ENCODE measurements at places on chromosomes 5 and 9.

DNA sequence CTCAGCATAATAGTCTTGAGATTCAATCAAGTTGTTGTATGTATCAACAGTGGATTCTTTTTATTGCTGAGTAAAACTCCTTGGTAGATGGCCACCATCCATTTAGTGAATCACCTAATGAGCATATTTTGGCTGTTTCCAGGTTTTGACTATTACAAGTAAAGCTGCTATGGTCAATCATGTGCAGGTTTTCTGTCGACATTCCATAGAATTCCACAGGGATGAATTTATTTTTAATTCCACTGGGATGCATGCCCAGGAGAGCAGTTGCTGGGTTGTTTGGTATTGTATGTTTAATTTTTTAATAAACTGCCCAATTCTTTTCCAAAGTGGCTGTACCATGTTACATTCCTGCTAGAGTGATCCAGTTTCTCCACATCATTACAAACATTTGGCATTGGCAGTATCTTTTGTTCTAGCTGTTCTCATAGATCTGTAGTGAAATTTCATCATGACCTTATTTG is 10.5 kb upstream of the S1PR3 start:
- DNase-seq = no peak

DNA sequence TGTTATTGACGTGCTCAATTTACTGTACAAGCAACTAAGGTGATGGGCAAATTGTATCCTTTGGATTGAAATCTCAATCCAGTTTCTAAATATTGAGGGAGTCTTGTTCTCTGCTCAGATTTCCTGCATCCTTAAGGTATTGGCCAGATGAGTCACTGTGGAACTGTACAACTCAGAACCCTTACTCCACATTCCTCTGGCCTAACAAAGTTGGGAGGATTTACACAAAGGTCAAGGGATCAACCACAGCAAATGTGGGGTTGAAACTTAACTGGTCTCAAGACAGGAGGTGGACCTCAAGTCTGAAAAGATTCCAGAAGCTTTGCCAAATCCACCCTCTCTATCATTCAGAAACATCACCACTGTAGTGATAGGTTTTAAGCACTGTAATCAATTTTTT is 81.5 kb upstream of the AGXT2 start:
- no peak for DNase-seq

- no peak for DNase-seq
Measured at GRCh38 chr5:146052780-146053179, 52.6 kb downstream of the PLAC8L1 start.

- peak; percentile 20 for DNase-seq
Measured at GRCh38 chr5:136853971-136854370, 488.6 kb upstream of the TRPC7 start.

DNA sequence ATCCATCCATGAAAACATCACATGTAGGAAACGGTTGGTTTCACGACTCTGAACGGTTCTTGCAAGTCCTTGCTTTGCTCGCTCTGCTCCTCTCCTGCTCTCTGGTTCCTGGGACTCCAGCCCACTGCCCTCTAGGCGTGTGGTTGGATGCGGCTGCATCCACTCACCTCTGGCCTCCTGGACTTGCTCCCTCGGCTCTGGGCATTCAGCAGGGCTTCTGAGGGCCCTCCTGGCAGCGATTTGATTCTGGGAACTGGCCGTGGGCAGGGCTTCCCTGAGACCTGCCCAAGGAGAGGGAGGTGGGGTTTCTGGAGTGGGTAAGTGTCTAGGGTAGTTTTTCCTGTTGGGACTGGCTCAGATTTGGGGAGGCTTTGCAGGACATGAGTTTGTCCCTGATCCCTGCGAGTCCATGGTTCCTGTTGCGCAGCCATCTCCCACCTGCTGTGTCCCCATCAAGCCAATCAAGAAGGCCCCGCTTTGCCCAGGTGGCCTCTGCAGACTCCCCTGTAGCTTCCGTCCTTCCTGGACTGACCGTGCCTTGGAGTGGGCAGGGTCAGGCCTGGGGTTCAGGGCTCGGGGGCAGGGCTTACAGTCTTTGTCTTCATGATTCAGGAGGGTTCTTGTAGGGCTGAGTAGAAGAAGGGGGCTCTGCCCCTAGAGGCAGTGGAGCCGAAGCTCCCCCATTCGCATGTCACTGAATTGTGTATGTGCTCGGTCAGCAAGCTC is 192.3 kb downstream of the CACNA1B start:
- DNase-seq = no peak

GRCh38 chr5:135826221-135826525 is 8.3 kb upstream of the SLC25A48 start:
- DNase-seq = no peak

DNA sequence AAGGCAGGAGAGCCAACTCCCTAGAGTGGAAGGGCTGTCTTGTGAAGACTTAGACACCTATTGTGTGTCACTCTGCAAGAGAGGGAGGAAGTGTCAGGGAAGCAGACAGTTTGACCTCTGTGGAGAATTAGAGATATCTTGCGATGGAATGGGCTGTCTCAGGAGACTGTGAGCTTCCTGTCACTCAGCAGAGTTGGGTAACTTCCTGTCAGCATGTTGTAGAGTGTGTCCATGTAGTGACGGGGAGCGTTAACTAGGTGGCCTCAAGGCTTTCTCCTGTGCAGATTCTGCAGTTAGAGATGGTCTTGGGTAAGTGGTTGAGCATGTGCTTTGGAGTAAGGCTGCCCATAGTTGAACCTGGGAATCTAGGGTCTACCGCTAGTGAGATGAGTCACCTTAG is 136.5 kb downstream of the KIF4B start:
- DNase-seq = no peak

DNA sequence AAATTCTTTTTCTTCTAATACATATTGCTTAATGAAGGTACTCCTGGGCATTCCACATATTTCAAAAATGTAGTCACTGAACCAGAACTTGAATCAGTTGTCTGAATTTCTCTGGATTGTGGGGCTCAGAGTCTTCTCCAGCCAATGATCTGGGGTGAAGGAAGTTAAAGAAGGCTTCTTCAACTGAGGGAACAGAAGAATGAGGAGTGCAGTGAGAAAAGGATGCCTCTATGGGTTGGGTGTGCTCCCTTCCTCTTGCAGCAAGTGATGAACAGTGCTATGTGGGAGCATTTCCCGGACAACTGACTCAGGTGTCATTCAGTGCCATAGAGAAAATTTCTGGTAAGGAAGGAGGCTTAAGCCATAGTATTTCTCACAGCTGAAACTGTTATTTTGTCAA is 7.9 kb downstream of the LNPEP start:
- DNase-seq = no peak

DNA sequence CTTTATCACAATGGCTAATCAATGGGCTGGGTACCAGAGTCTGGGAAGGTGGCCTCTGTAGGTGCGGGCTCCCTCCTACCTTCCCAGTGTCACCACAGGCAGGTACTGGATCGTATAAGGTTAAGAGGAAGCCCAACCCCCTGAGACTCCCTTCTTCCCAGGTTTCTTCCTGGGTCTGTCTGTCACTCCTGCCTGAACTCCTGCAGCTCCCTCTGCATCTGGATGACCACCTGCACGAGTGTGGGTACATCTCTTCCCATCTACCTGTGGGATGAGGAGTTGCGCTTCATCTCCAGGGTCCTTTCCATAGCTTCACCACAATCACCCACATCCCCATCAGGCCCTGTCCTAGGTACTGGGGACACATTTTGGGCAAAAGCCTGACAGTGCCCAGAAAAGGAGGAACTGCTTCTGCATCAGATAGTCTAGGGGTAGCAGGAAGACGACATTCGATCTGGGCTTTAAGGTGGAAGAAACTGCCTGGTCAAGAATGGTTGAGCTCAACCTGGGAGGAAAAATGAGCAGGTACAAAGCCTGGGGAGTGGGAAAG is 112.2 kb upstream of the ALDH1B1 start:
- DNase-seq = no peak

DNA sequence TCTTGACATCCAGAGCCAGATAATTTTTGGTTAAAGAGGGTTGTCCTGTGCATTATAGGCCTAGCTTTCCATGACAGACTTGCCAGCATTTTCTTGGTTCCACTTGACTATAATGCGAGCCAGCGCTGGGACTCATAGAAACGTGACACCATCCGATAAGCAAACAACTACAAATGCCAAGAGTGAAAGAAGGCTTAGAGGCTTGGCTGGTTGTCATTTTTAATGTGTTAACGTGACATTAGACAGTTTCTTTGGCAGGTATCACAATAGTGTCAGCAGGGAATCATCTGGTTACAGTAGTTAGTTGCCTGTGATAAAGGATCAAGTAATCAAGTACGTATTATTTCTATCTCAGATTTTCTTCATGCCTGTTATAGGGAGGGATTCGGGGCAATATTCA is 20.0 kb upstream of the LIFR start:
- DNase-seq = no peak
